Fibroblast of skin of right biceps (primary cell): ENCODE measurements at places on chromosomes 13 and 19.

- no peak for DNase-seq
Observed at GRCh38 chr19:920051-920864, 3.1 kb downstream of the KISS1R start.

DNA sequence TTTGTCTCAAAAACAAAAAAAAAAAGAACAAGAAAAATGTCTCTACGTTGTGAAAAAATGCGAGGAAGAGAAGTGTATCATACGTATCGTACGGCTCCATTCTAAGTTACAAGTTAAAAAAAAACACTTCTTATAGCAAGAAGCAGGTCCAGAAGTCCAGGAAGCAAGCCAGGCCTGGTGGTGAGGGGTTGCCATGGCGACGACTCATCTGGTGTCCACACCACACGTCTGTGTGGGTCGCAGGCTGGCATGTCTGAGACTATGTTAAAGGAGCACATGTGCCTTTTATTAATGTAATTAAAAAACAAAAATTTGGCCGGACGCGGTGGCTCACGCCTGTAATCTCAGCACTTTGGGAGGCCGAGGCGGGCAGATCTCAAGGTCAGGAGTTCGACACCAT lies 5.9 kb downstream of the MED16 start:
- DNase-seq: peak; percentile 46

- peak; percentile 22 for DNase-seq
Observed at GRCh38 chr19:50669302-50670101, 20.3 kb downstream of the C19orf81 start.

GRCh38 chr13:32845952-32846950 lies 170.0 kb upstream of the KL start:
- no peak for DNase-seq

DNA sequence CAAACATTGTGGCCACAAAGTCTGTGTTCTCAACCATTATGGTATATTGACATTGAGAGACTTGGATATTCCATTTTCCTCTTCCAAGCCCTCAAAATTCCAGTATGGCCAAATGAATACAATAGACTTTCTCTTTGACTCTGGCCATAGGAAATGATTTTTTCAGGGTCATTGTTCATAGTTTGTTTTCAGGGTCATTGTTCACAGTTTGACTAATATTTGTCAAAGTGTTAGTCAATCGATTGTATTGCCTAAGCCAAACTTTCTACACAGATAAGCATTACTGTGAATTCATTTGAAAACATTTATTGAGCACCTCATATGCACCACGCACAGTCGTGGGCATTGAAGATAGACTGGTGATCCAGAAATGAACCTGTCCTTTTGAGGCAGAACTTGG lies 22.9 kb upstream of the FAM216B start:
- no peak for DNase-seq
